ENCODE measurements at places on chromosomes 5 and 9.
A peak's percentile ranks its signal among the peaks of the same experiment; 100 is the strongest.

GRCh38 chr5:168843277-168844015 lies 264.3 kb upstream of the PANK3 start:
- DNase-seq, result no peak

DNA sequence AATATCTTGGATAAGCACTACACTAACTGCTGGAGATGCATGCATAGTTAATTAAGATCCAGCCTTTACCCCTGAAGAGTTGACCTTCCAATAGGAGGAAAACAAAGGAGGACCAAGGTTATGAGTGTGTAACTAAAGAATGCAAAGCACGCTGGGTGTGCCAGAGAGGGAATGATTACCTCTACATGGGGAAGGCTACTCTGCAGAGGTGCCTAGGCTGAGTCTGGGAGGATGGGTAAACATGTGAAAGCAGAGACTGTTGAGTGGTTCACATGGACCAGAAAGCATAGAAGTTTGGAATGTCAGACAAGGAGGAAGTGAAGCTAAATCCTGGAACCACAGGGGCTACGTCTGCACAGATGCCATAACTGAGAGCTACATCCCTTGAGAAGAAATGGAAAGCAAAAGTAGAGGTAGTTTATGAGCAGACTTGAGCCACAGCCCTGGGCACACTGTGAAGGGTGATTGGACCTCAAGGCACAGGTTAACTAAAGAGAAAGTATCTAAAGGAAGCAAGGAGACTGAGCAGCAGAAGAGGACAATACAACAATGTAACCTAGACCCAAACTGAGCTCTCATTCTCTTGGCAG lies 176.2 kb downstream of the DENND1A start:
- DNase-seq, result no peak

GRCh38 chr5:26940994-26941393 lies 97.4 kb downstream of the CDH9 start:
- no peak for DNase-seq

DNA sequence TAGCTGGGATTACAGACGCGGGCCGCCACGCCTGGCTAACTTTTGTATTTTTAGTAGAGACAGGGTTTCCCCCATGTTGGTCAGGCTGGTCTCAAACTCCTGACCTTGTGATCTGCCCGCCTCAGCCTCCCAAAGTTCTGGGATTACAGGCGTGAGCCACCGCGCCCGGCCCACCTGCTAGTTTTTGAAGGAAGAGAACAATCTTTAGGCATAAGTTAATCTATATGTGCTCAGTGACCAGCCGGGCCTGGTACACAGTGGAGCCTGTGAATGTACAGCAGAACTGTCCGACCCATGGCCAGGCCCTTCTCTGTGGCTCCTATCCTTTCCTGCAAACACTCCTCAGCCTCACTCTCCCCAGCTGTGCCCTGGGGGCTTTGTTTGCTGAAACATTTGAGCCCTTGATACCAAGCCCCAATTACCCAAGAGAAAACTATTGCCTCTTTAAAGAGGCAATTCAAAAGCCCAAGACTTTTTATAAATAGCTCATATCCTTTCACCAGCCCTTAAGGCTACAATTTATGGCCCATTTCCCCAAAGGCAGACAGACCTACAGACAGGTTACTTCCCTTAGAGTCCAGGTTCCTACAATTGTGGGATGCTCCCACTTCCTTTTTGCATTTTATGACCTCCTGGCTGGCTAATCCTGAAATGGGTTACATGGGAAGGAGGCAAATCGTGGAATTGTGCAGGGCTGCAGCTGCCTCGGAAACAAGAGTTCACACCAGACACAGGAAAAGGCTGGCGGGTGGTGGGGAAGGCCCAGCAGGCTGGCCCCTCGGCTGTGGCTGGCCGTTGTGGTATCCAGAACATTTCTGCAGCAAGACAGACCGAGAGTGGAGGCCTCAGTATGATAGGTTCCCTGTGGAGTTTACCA lies 37.5 kb downstream of the SPRY4 start:
- peak; percentile 48 for DNase-seq

DNA sequence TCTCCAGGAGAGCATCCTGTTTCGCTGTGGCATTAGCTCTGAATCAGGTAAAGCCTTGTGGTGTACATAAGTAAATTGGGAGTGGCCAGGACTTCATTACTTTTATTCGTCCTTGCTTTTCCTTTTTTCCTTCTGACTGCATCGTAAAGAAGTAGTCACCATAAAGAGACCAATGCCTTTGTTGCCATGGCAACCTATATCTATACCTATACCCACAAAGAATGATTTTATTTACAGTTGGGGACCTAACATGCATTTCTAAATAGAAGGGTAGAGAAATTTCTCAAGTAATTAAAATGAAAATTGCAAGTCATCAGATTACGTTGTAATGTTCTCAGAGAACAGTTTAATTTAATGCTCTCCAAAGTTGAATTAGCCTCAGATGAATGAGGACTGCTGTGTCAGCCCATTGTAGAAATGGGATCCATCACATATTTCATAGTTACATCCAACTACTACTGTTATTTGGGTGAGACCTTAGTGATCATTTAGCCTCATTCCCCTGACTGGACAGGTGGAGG lies 18.6 kb downstream of the PTCD2 start:
- no peak for DNase-seq

DNA sequence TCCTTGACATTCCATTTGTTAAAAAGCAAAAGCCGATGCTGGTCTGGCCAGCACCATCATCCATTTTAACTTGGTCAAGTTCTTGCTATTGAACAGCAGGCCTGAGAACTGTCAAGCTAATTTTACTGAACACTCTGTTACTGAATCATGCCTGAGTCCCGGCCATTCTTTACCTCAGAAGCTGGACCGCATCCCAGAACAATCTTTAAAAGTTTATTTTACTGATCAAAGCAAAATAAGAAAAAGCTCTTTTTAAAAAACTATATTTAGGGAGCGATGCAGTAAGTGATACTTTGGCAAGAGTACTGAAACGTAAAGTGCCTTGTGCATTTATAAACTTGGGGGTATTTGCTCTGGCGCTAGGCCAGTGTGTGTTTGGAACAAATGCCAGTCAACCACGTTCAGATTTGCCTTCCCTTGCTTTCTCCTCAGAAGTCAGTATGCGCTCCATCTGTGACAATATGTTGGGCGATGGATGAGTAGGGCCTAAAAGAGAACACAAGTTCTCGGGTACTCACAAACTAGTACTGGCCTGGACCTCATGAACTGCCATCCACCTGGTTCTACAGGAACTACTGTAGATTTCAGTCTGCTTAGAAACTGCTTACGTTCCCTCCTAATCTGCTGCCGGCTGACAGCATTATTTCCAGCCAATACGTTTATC lies 161.9 kb downstream of the MAPKAP1 start:
- DNase-seq, result no peak

GRCh38 chr9:79395228-79395627 lies 176.5 kb upstream of the TLE4 start:
- DNase-seq, result no peak

DNA sequence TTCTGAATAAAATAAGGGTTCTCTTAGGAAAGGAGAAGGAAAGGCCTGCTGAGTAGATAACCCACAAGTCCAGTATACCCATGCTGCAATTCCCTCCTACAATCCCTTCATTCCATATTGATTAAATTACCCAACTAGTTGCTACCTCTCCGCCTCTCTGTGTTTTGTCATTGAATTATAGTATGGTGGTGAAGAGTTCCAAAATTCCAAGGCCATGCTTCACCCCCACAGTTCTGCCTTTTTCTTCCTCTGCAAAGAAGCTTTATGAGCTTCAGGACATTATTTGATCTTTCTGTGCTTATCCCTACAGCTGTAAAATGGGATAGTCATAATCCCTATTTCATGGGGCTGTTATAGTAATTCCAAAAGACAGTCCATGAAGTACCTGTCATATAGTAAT lies 215.6 kb downstream of the ACTL7B start:
- DNase-seq, result no peak

DNA sequence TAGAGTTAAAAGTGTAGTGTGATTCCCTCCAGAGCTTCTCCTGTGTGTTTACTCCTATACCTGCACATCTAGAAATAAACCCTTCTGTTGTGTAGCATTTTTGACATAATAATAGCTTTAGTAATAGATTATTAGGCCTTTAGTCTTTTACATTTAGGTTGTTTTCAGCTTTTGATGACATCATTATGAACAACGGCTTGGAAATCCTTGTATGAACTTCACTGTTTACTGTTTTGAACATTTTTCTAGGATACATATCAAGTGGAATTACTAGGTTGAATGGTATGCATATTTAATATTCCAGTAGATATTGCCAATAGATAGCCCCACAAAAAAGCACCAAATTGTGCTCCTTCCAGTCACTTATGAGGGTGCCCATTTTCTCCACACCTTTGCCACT lies 174.0 kb downstream of the ARHGAP26 start:
- DNase-seq, result no peak

- no peak for DNase-seq
Observed at GRCh38 chr5:84794486-84795035, 409.9 kb upstream of the EDIL3 start.

- no peak for DNase-seq
Observed at GRCh38 chr5:144092508-144092907, 78.0 kb downstream of the YIPF5 start.

GRCh38 chr9:97794666-97795065 lies 58.4 kb upstream of the FOXE1 start:
- no peak for DNase-seq

GRCh38 chr5:170115925-170116324 lies 10.2 kb downstream of the FOXI1 start:
- DNase-seq, result no peak

GRCh38 chr9:129664746-129665388 lies 580 bp upstream of the PRRX2 start:
- peak; percentile 73 for DNase-seq
